ENCODE measurements at places on chromosomes 13 and 19. TPM values are rescaled to one million over a fixed set of nuclear protein-coding genes. Genes with fewer than 3 reads are reported as not detected.
A peak's percentile ranks its signal among the peaks of the same experiment; 100 is the strongest.

DNA sequence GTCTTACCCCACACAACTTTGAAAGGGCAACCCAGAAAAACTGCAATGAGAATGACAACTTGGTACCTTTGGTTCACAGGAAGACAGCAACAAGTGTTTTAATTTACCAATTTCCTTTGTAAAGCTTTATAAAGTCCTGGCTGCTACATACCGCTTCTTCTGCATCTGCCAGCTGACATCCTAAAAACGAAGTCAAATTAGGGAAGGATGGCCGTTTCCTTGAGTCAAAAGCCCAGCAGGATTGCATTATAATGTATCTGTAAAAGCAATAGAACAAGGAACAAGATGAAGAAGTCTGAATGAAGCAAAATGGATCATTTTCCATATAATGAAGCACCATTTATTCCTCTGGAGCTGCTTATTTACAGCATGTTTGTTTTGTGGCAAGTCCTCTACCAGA is 25.8 kb upstream of the URAD start:
- no peak for DNase-seq

DNA sequence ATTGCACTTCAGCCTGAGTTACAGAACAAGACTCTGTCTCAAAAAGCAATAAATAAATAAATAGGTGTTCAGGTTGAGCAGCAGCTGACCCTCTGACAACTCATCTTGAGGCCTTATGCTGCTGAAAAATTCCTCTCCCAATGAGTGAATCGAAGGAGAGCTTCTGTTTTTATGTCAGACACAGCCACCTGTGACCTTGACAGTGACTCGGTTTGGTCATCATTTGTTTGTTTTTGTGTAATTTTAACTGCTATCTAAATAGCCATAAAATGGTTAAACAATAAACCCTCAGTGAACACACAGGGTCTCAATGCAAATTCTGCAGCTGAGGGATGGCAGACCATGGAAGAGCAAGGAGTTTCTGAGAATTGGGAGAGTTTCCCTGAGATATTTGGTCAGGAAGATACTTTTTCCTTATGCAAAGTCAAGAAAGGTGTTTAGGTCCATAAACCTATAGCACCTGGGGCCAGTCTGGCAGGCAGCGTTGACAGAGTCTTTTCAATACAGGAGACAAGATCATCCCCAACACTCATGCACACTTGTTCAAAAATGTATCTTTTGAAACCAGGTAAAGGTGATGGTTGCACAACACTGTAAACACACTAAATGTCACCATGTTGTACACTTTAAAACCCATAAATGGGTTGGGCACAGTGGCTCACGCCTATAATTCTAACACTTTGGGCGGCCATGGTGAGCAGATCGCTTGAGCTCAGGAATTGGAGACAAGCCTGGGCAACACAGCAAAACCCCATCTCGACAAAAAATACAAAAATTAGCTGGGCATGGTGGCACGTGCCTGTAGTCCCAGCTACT is 16.6 kb upstream of the SLC25A30 start:
- no peak for DNase-seq

DNA sequence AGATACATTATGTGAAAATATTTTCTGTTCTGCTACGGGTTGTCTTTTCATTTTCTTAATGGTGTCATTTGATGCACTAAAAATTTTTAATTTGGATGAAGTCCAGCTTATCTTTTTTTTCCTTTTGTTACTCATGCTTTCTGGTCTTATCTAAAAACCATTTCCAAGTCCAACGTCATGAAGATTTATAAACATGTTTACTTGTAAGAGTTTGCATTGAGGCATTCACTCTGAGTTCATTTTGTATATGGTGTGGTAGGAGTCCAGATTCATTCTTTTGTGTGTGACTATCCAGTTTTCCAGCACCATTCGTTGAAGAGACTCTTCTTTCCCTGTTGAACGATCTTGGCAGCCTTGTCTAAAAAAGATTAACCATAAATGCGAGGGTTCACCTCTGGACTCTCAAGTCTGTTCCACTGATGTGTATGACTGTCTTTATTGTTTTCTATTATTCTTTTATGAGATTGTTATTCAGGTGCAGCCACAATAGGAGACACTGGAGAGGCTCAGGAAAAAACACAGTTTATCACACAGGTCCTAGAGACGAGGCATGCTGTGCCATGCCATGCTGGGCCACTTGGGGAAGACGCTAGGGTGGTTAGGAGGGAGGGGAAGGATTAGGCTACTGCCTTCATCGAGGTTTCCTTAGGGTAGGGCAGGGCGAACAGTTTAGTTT is 35.0 kb downstream of the NAA16 start:
- peak; percentile 33 for DNase-seq

- no peak for DNase-seq
Observed at GRCh38 chr19:45117167-45117594, 24.2 kb downstream of the PPP1R37 start.

Gene SIGLEC10
- not detected for total RNA-seq

GRCh38 chr19:9467161-9467560 is 31.3 kb downstream of the ZNF560 start:
- no peak for DNase-seq

DNA sequence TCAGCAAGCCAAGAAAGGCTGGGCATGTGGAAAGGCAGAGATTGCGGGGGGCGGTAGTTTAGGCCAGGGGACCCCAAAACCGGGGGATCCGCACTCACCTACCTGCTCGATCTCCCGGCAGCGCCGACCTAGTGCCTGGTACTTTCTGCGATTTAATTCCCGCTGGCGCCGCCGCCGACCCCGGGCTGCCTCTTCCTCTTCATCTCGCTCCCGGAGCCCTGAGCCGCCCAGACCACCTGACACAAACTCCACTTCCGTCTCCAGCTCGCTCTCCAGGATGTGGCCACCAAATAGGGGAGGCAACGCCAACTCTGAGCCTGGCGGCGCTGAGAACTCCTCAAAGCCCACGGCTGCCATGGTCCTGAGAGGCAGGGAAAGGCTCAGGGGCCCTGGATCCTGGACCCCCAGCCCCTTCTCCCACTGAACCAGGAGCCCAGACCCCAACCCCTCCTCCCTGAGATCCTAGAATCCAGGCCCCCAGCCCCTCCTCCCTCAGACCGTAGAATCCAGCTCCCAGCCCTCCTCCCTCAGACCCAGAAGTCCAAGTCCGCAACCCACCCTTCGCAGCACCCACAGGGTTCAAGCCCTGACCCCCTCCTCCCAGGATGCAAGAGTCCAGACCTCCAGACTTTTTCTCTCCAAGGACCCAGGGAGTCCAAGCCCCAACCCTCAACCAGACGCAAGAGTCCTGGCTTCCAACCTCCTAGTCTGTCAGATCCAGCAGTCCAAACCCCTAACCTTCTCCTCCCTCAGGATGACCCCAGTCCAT is 933 bp downstream of the TFPT start:
- peak; percentile 78 for DNase-seq

All from dermis blood vessel endothelial cell (primary cell).